ENCODE measurements at places on chromosomes 7 and 10. TPM values are rescaled to one million over a fixed set of nuclear protein-coding genes. Genes with fewer than 3 reads are reported as not detected.

The ZNF92 gene
- 13.2 TPM for total RNA-seq

The PAPSS2 gene
- total RNA-seq, result 0.42 TPM

DNA sequence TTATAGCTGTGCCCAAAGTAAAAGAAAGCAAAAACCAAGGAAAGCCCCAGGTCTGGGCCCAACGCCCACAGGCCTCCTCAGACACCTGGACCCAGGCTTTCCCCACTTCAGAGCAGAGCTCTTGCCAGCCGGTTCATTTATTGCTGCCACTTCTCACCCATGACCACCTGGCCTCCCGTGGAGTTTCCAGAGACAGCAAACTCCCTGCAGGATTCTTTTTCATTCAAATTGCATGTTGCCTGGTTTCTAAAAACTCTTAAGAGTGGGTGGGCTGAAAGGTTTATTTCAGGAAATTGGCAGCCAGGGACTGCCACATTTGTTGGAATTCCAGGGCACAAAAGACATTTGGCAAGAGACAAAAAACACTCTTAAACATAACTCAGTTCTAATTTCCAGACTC, 4.7 kb downstream of the VOPP1 start:
- no peaks in the 10 kb centered on the region for H3K27me3 ChIP-seq
- H3K36me3 ChIP-seq, result peaks cover 17% of the 10 kb centered on the region
- peaks cover 71% of the 10 kb centered on the region for H3K4me1 ChIP-seq
- H3K4me3 ChIP-seq, result no peak overlapping the region

DNA sequence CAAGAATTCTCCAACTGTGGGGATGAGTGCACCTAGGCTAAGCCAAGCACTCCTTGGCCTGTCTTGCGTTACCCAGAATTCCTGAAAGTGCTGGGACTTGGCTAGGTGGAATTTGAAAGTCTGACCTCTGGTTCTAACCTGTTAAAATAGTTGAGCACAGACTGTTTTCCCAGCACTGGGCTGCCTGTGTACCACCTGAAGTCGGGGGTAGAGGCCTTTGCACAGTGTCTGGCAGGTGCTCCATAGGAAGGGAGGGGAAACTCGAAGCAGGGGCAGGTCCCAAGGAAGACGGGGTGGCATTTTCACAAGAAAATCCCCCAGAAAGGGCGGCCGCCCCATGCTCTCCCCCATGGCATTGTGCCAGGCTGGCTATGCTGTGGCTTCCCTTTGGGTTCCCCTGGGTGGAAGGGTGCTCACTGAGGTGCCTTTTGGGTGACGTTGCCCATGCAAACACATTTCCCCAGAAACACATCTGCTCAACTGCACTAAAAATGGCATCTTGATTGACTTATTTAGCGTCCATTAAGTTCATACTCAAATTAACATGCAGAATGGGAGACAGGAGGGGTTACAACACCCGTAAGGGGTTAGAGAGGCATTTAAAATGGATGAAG, 62.9 kb downstream of the SYPL1 start:
- no peak overlapping the region for H3K27ac ChIP-seq
- no peak for DNase-seq
- no peaks in the 10 kb centered on the region for H3K36me3 ChIP-seq

- no peak overlapping the region for H3K4me3 ChIP-seq
- no peaks in the 10 kb centered on the region for H3K27me3 ChIP-seq
- H3K36me3 ChIP-seq, result no peaks in the 10 kb centered on the region
- no peaks in the 10 kb centered on the region for H3K4me1 ChIP-seq
Observed at GRCh38 chr7:80635533-80635932, 2.9 kb upstream of the CD36 start.

- no peak overlapping the region for H3K27ac ChIP-seq
- no peak overlapping the region for H3K4me3 ChIP-seq
- no peaks in the 10 kb centered on the region for H3K27me3 ChIP-seq
- peaks cover 16% of the 10 kb centered on the region for H3K36me3 ChIP-seq
- H3K4me1 ChIP-seq, result peaks cover 62% of the 10 kb centered on the region
- no peak for DNase-seq
Observed at GRCh38 chr7:24972166-24972477, 7.9 kb downstream of the OSBPL3 start.

- peak overlapping the region; percentile 20 for H3K27ac ChIP-seq
- H3K4me3 ChIP-seq, result no peak overlapping the region
- DNase-seq, result no peak
- H3K4me1 ChIP-seq, result peaks cover 32% of the 10 kb centered on the region
Observed at GRCh38 chr7:130182990-130183389, 22.2 kb downstream of the TMEM209 start.

DNA sequence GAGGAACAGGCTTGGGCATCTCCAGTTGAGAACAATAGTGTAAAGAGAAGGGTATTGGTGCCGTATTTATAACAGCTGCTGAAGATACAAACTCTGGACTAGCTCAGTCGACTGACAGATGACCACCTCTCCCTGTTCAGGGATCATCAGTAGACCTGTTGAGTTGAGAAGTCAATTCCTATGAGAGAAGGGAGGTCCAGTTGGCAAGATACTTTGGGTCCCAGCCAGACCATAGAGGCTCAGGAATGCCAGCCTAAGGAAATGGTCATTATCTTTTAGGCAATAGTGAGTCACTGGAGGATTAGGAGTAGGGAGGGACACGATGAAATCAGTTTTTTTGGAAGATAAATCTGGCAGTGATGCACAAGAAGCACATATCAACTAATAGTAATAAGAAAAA, 202.9 kb downstream of the TRIL start:
- no peak overlapping the region for H3K4me3 ChIP-seq
- H3K36me3 ChIP-seq, result no peaks in the 10 kb centered on the region
- no peak overlapping the region for H3K27ac ChIP-seq
- no peak for DNase-seq
- no peaks in the 10 kb centered on the region for H3K27me3 ChIP-seq

GRCh38 chr10:62166331-62167131, 102.1 kb downstream of the RTKN2 start:
- H3K4me1 ChIP-seq, result peaks cover 8% of the 10 kb centered on the region
- H3K4me3 ChIP-seq, result no peak overlapping the region
- peaks cover 3% of the 10 kb centered on the region for H3K36me3 ChIP-seq
- no peaks in the 10 kb centered on the region for H3K27me3 ChIP-seq
- no peak for DNase-seq
- no peak overlapping the region for H3K27ac ChIP-seq

DNA sequence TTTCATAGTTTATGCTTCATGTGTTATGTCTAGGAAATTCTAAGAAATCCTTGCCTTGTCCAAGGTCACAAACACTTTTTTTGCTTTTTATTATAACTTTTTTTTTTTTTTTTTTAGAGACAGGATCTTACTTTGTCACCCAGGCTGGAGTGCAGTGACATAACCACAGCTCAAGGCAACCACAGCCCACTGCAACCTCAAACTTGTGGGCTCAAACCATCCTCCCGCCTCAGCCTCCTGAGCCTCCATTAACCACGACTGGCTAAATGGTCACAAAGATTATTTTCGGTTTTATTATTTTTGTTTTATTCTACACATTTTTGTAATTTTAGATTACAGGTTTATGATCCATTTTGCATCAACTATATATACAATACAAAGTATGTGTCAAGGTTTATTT, 7.1 kb upstream of the FAM204A start:
- no peaks in the 10 kb centered on the region for H3K36me3 ChIP-seq
- H3K4me3 ChIP-seq, result no peak overlapping the region
- H3K27me3 ChIP-seq, result peaks cover 25% of the 10 kb centered on the region
- H3K27ac ChIP-seq, result no peak overlapping the region

GRCh38 chr7:84949501-84949900, 237.4 kb downstream of the SEMA3D start:
- no peaks in the 10 kb centered on the region for H3K4me1 ChIP-seq
- no peak for DNase-seq
- H3K36me3 ChIP-seq, result no peaks in the 10 kb centered on the region
- no peak overlapping the region for H3K4me3 ChIP-seq
- peaks cover 4% of the 10 kb centered on the region for H3K27me3 ChIP-seq

- H3K27me3 ChIP-seq, result peaks cover 25% of the 10 kb centered on the region
- H3K27ac ChIP-seq, result no peak overlapping the region
- DNase-seq, result no peak
Observed at GRCh38 chr7:150337179-150337578, 4.2 kb downstream of the RARRES2 start.

DNA sequence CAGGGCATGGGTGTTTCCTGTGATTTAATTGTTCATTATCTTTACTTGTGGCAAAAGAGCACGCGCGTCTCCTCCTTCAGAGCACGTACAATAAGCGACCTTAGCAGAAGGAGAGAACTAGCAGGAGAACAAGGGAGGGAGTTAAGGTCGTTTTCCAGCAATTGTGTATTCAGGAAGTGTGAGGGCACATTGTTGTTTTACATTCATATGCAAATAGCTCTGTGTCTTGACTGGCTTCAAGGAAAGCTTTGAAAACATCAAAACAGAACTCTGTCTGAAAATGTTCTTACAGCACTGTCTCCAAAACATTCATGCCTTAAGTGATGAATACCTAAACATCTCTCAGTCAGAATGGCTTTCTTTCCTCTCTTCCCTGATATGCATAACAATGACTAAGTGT, 499.1 kb downstream of the ACTR3B start:
- no peaks in the 10 kb centered on the region for H3K27me3 ChIP-seq
- no peaks in the 10 kb centered on the region for H3K36me3 ChIP-seq
- no peak for DNase-seq
- no peaks in the 10 kb centered on the region for H3K4me1 ChIP-seq
- H3K27ac ChIP-seq, result no peak overlapping the region

- no peak overlapping the region for H3K4me3 ChIP-seq
- no peak for DNase-seq
- H3K4me1 ChIP-seq, result no peaks in the 10 kb centered on the region
- H3K27ac ChIP-seq, result no peak overlapping the region
Observed at GRCh38 chr7:130700760-130701159, 14.4 kb upstream of the TSGA13 start.

DNA sequence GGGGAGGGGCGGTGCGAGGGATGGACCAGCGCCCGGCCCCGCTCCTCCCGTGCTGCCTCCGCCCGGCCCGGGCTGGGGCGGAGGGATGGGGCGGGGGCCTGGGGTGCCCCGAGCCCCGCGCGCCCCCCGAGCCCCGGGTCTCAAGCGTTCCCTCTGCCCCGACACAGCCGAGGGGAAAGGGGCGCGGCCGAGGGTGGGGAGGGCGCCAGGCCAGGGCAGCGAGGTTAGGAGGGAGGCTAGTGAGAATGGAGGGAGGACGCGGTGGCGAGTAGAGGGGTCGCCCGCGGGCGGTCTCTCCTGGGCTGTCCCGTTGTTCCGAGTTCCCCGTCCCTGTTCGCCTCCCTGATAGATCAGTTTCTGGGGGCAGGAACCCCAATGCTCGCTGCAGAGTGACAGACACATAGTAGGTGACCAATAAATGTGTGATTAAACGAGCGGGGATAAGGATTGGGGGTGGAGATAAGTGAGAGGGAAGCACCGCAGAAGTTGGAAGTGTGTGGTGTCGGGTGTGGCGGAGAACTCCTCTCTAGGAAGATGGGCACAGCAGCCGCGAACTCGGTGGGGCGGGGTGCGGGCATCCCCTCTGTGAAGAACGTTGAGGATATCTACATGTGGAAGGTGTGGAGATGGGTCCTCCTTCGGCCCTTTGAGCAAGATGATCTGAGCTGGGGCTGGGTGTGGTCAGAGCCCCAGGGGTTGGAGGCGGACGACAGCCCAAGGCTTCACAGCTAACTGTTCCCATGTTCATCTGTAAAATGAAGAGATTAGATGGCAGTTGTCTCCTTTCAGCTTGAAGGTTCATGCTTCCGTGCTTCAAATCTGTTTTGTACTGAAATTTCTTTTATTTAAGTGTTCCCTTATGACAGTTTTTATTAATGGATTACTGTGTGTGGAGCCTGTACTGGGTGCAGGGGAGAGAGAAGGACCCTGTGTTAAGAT, 580 bp downstream of the ZNF775 start:
- H3K27me3 ChIP-seq, result no peaks in the 10 kb centered on the region
- no peak for DNase-seq
- H3K36me3 ChIP-seq, result no peaks in the 10 kb centered on the region
- H3K27ac ChIP-seq, result peak overlapping the region; percentile 59
- H3K4me1 ChIP-seq, result peaks cover 45% of the 10 kb centered on the region

GRCh38 chr10:101629837-101630632, 41.9 kb downstream of the DPCD start:
- H3K36me3 ChIP-seq, result peaks cover 4% of the 10 kb centered on the region
- no peaks in the 10 kb centered on the region for H3K27me3 ChIP-seq
- H3K4me3 ChIP-seq, result no peak overlapping the region
- peaks cover 7% of the 10 kb centered on the region for H3K4me1 ChIP-seq
- DNase-seq, result no peak

DNA sequence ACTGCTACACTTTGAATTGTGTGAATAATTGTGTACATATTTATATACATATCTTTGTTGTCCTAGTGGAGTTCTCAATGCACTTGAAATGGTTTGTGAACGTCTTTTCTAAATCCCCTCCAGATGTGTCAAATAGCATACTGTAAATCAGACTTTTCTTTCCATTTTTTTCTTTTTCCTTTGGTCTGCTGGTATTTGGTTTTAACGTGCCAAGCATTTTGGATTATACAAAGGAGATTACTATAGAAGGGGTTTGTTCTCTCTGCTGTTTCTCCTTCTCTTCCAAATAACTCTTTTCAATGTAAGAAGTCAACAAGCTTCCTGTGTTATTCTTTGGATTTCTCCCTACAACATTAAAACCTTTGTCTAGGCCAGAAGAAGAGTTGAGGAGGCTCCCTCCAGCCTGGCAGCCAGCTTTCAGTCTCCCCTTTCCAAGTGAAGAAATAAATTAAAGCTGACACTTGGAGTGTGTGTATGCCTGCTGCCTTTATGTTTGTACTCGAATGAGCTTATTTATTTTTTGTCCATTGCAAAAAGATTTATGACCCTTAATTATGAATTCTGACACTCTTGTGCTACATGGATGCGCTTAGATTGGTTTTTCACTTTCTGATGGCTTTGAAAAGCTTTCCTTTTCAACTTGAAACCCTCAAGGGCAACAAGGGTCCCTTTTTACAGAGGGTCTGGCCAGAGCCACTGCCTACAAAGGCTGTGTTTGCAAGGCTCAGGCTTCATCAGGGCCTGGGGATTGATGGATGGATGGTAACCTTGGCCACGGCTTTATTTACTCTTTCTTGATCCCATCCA, 107.8 kb downstream of the RAB18 start:
- no peak overlapping the region for H3K27ac ChIP-seq
- H3K4me3 ChIP-seq, result no peak overlapping the region
- DNase-seq, result no peak
- peaks cover 6% of the 10 kb centered on the region for H3K4me1 ChIP-seq
- no peaks in the 10 kb centered on the region for H3K27me3 ChIP-seq

GRCh38 chr7:2477447-2478398, 1.5 kb upstream of the GRIFIN start:
- no peaks in the 10 kb centered on the region for H3K27me3 ChIP-seq
- no peak overlapping the region for H3K27ac ChIP-seq
- H3K4me3 ChIP-seq, result no peak overlapping the region
- H3K36me3 ChIP-seq, result no peaks in the 10 kb centered on the region

DNA sequence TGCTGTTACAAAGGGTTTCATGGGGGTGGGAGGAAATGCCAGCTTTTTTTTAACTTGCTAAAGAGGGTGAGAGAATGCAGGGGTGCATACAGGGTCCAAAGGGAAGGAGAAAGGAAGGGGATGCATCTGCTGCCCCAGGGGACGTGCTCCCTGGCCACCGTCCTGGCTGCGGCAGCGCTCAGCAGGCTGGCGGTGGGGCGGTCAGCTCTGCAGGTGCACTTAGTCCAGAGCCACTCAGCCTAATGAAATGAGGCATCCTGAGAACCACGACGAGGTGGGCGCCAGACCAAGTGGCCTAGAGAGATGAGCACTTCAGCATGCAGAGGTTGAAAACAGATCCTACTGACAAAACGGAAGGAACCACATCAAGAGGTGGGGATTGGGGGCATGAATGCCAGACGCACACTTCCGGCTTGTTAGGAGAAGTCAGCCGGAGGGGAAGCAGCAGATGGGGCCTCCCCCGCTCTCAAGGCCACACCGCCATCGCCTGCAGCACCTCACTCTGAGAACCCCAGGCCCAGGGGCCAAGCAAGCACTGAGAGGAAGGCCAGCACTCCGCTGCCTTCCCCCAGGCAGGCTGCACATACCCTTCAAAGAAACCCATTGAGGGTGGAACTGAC, 94.5 kb downstream of the MAD1L1 start:
- peak overlapping the region; percentile 71 for H3K4me3 ChIP-seq
- H3K36me3 ChIP-seq, result peaks cover 6% of the 10 kb centered on the region
- H3K27ac ChIP-seq, result peak overlapping the region; percentile 91
- peaks cover 8% of the 10 kb centered on the region for H3K4me1 ChIP-seq
- DNase-seq, result peak; percentile 70
- H3K27me3 ChIP-seq, result no peaks in the 10 kb centered on the region
